ENCODE measurements at places on chromosomes 3 and 15. TPM values are rescaled to one million over a fixed set of nuclear protein-coding genes. Genes with fewer than 3 reads are reported as not detected.

DNA sequence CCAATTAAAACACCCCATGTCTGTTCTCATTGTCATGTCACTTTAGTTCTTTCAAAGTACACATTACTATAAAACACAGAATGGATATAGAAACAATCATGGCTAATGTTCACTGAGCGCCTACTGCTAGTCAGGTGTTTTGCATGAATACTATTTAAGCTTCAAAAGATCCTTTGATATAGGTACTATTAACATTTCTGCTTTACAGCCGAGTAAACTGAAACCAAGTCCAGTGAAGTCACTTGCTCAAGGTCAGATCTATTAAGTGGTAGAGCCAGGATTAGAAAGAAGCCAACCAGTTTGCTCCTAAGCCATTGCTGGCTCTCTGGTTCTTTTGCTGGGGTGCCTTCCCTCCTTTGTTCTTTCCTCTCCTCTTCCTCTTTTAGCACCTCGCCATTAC is 32.4 kb upstream of the NMNAT3 start:
- H3K27ac ChIP-seq, result no peak overlapping the region
- H3K4me1 ChIP-seq, result no peaks in the 10 kb centered on the region
- no peaks in the 10 kb centered on the region for H3K27me3 ChIP-seq

DNA sequence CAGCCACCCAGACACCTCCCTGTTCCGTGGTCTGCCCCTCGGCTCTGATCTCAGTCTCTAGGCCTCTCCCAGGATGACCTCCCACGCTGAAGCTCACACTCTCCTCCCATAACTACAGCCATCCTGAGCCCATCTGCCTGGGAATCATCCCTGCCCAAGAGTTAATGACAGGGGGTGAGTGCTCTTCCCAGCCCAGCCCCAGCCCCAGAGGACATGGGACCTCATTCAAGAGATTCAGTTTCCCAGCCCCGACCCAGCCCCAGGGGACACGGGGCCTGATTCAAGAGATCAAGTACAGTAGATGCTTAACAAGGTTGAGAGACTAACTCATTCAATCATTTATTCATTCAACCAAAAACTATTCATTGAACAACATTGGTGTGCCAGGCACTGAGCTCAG is 272.0 kb downstream of the XXYLT1 start:
- H3K36me3 ChIP-seq, result no peaks in the 10 kb centered on the region
- H3K4me3 ChIP-seq, result no peak overlapping the region
- H3K27ac ChIP-seq, result no peak overlapping the region

- H3K36me3 ChIP-seq, result no peaks in the 10 kb centered on the region
- peaks cover 3% of the 10 kb centered on the region for H3K4me1 ChIP-seq
- H3K4me3 ChIP-seq, result no peak overlapping the region
Measured at GRCh38 chr3:5095886-5096285, 26.2 kb upstream of the ARL8B start.

- H3K36me3 ChIP-seq, result no peaks in the 10 kb centered on the region
- no peak for DNase-seq
- no peaks in the 10 kb centered on the region for H3K27me3 ChIP-seq
- no peak overlapping the region for H3K27ac ChIP-seq
- H3K4me1 ChIP-seq, result peaks cover 34% of the 10 kb centered on the region
Measured at GRCh38 chr3:157066335-157067098, 93.4 kb downstream of the CCNL1 start.

CPNE9 gene
- total RNA-seq, result 0.33 TPM

SENP8 gene
- 0.14 TPM for total RNA-seq

EPM2AIP1 gene
- 27.7 TPM for total RNA-seq

DNA sequence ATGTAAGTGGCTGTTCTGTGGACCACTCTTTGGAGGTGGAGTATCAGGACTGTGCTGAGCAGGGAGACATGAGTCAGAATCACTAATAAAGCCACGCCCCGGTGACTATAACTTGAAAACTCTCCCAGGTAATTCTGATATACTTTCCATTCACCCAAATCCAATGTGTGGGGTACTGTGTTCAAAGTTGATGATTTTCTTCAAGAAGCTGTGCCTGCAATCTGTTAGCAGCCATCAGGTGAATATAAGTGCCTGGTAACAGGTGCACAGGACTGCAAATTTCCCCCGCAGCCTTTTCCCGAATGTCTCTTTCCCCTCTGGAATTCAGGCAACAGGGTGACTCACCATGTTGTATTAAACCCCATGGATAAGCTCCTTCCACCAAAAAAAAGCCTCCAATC is 17.0 kb downstream of the MAGI1 start:
- H3K36me3 ChIP-seq, result no peaks in the 10 kb centered on the region
- no peaks in the 10 kb centered on the region for H3K4me1 ChIP-seq
- no peak overlapping the region for H3K4me3 ChIP-seq
- no peak for DNase-seq

DNA sequence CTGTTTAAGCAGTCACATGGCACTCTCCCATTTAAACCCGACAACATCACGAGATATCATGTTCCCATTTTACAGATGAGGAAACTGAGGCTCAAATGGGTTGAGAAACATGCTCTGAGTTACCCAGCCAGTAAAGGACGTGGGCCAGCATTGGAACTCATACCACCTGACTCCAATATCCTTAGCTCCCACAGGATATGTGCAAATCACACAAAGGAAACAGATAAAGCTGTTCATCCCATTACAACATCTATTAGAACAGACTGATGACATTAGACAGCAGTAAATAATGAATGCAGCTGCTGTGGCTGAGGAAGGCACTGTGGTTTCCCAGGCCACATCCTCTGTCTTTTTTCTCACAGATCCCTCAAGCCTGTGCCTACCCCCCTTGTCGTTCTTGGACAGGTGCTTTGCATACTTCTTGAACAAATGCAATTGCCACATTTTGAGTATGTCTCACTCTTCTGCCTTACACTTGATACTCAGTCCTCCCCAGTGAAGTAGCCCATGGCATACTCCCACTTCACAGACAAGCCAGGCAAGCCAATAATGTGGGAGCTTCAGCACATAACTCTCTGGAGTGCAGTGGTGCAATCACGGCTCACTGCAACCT is 17.7 kb downstream of the FRMD4B start:
- no peak overlapping the region for H3K4me3 ChIP-seq
- H3K27me3 ChIP-seq, result no peaks in the 10 kb centered on the region
- peak; percentile 75 for DNase-seq
- H3K4me1 ChIP-seq, result peaks cover 16% of the 10 kb centered on the region

GRCh38 chr3:122873741-122874515 is 79.1 kb downstream of the SLC49A4 start:
- H3K36me3 ChIP-seq, result peaks cover 3% of the 10 kb centered on the region
- no peak overlapping the region for H3K4me3 ChIP-seq
- H3K27ac ChIP-seq, result no peak overlapping the region
- no peak for DNase-seq

VILL gene
- 24.4 TPM for total RNA-seq

- H3K36me3 ChIP-seq, result peaks cover 89% of the 10 kb centered on the region
- peaks cover 11% of the 10 kb centered on the region for H3K4me1 ChIP-seq
Measured at GRCh38 chr3:108051005-108051404, 39.8 kb downstream of the CD47 start.

GRCh38 chr15:70125605-70126004 is 27.9 kb upstream of the TLE3 start:
- H3K4me1 ChIP-seq, result no peaks in the 10 kb centered on the region
- H3K27ac ChIP-seq, result no peak overlapping the region
- H3K27me3 ChIP-seq, result peaks cover 8% of the 10 kb centered on the region
- no peaks in the 10 kb centered on the region for H3K36me3 ChIP-seq

DNA sequence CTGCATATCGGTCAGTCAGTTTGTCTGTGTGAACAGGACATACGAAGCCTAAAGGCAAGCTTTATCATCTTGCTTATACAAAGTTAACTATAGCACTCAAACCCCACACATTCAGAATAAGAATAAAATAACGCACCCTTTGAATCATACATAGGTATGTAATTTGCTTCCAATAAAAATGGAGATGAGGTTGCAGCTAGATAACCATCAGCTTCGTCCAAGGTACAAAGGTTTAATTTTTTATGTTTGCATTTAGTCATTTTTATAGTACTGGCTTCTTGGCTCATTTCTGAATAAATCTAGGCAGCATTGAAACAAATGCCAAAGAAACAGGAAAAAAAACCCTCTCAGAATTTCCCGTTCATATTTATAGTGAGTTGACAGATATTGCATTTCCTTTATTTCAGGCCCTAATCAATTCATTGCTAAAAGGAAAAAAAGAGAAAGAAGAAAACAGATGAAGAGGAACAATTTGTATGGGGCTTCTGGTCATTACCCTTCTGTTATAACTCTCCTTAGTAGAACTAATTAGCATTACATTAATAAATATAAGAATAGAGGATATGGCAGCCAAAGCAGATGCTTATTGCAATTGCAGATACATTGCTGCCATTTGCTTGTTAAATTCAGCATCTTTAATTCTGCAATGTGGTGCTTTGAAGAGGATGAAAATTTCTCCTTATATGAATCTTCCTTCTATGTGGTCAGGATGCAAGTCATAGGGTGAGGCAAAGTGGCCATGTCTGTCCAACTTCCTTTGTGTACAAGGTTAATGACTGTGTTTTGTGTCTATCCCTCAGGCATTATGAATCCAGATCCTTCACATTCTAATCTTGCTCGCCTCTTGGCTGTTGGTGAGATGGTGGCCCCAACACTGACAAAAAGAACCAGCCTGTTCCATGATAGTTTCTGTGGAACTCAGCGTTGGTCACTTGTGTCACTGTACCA is 550.0 kb downstream of the AGBL1 start:
- no peaks in the 10 kb centered on the region for H3K27me3 ChIP-seq
- H3K36me3 ChIP-seq, result no peaks in the 10 kb centered on the region
- H3K27ac ChIP-seq, result no peak overlapping the region
- H3K4me3 ChIP-seq, result no peak overlapping the region
- H3K4me1 ChIP-seq, result peaks cover 4% of the 10 kb centered on the region
- DNase-seq, result no peak

DNA sequence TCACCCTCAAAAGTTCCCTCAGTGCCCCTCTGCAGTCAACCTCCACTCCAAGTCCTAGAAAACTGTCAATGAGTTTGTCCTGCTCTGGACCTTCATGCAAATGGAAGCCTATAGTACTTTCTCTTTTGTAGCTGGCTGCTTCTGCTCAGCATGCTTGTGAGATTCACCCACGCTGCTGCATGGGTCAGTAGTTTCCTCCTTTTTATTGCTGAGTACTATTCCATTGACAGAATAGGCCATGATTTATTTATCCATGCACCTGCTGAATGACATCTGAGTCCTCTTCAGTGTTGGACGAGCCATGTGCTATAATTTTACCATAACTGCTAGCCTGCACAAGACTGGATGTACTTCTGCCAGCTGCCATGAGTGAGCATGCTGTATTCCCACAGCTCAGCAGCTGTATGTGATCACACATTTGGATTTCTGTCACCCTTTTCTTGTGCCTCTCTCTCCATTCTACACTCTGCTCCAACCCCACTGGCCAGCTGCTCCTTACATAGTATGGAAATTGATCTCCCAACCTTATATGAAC is 26.3 kb downstream of the CDCP1 start:
- no peaks in the 10 kb centered on the region for H3K36me3 ChIP-seq
- no peak for DNase-seq
- peaks cover 21% of the 10 kb centered on the region for H3K4me1 ChIP-seq
- H3K27ac ChIP-seq, result no peak overlapping the region
- H3K27me3 ChIP-seq, result no peaks in the 10 kb centered on the region

GRCh38 chr3:39177708-39178332 is 14.6 kb downstream of the XIRP1 start:
- peaks cover 40% of the 10 kb centered on the region for H3K4me1 ChIP-seq
- peak overlapping the region; percentile 63 for H3K4me3 ChIP-seq
- H3K27me3 ChIP-seq, result no peaks in the 10 kb centered on the region
- peak overlapping the region; percentile 31 for H3K27ac ChIP-seq

- no peak overlapping the region for H3K27ac ChIP-seq
- H3K4me3 ChIP-seq, result no peak overlapping the region
Measured at GRCh38 chr3:128270559-128271492, 117.5 kb downstream of the EEFSEC start.

ALG3 gene
- total RNA-seq, result 13.5 TPM

MYRIP gene
- total RNA-seq, result not detected

ACAD9 gene
- 71.6 TPM for total RNA-seq

ANKRD28 gene
- 43.1 TPM for total RNA-seq

TNNC1 gene
- 6.6 TPM for total RNA-seq

BCL2A1 gene
- 18.7 TPM for total RNA-seq

GRCh38 chr15:52254391-52254790 is 41.2 kb downstream of the MYO5C start:
- no peak for DNase-seq
- H3K4me3 ChIP-seq, result no peak overlapping the region
- H3K4me1 ChIP-seq, result peaks cover 8% of the 10 kb centered on the region
- no peaks in the 10 kb centered on the region for H3K36me3 ChIP-seq
- H3K27me3 ChIP-seq, result no peaks in the 10 kb centered on the region

MAP6D1 gene
- 1.6 TPM for total RNA-seq

DNA sequence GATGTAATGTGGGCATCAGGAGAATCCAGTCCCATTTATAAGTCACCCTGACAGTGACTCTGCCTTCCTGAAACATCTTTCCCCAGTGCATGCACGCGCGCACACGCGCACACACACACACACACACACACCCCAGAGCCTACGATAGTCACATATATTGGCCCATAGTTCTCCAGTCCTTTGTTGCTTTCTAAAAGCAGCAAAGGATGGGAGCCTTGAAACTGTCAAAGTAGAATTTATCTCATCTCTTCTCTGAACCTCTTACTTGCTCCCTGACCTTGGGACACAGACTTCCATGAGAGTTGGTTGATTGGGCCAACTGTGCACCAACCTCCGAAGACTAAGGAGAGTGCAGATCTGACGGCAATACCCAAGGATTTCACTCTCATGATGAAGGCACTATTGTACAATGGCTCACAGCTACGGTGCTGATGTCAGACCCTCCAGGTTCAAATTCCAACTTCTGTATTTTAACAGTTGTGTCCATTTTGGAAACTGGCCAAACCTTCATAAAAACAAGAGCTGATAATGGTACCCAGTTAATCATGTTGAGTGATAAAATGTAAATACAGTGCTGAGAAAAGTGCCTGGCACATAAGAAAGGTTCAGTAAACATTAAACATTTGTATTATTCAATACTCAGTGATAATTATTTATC is 8.3 kb downstream of the CPA3 start:
- H3K27me3 ChIP-seq, result no peaks in the 10 kb centered on the region
- no peak overlapping the region for H3K27ac ChIP-seq
- DNase-seq, result no peak
- no peaks in the 10 kb centered on the region for H3K4me1 ChIP-seq
- H3K36me3 ChIP-seq, result no peaks in the 10 kb centered on the region

- H3K27me3 ChIP-seq, result peaks cover 10% of the 10 kb centered on the region
- no peaks in the 10 kb centered on the region for H3K36me3 ChIP-seq
- no peaks in the 10 kb centered on the region for H3K4me1 ChIP-seq
- H3K27ac ChIP-seq, result no peak overlapping the region
- no peak for DNase-seq
- no peak overlapping the region for H3K4me3 ChIP-seq
Measured at GRCh38 chr3:49563040-49563578, 8.8 kb downstream of the BSN start.

GRCh38 chr15:74283368-74283767 is 47.2 kb downstream of the CCDC33 start:
- no peak overlapping the region for H3K4me3 ChIP-seq
- no peaks in the 10 kb centered on the region for H3K36me3 ChIP-seq
- no peak for DNase-seq
- H3K27me3 ChIP-seq, result peaks cover 7% of the 10 kb centered on the region
- H3K4me1 ChIP-seq, result no peaks in the 10 kb centered on the region

DNA sequence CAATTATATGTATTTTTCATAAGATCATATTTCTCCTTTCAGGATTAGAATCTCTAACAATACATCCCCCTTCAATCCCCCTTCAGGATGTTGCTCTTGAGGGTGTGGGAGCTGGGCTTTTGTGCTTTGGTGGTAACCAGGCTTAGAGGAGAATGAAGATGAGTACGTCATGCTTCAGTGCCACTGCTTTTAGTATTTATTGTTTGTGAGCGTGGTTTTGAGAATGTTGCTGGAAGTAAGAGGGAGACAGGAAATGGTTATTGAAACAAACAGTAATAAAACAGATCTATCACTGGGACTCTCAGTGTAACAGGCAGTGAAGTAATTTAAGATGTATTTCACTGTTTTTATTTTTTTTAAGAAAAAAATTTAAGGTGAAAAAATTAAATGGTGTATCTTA is 35.3 kb downstream of the GBE1 start:
- no peaks in the 10 kb centered on the region for H3K4me1 ChIP-seq
- no peaks in the 10 kb centered on the region for H3K36me3 ChIP-seq
- no peak overlapping the region for H3K4me3 ChIP-seq
- no peak overlapping the region for H3K27ac ChIP-seq

Measured in CD4-positive, alpha-beta T cell (primary cell).